CMK (cell line): ENCODE measurements at places on chromosomes 13 and 19.

GRCh38 chr19:35348911-35349611, 1.4 kb downstream of the FFAR1 start:
- DNase-seq, result no peak

DNA sequence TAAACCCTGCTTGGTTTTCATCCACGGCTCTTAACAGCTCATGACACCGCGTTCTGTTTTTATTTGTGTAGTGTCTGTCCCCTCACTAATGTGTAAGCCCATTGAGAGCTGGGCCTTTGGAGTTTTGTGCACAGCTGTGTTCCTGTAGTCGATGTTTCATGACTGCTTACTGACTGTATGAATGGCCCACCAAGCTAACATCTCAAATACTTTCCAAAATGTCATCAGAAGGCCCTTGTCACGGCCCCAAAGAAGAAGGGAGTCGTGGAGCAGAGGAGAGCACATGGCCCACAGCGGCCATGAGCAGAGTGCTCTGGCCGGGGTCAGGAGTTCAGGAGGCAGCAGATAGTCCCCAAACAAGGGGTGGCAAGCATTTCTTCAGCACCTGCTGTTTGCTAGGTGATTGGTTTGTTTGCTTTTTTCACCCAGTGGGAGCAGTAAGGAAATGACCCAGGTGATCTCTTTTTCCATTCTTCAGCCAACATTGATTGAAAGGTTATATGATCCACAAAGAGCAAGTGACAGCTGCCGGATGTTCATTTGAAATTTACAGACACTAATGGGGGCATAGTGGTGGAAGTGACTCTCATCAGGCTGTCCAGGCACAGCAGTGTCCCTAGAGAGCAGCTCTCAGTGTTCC, 315.2 kb downstream of the ATP8A2 start:
- no peak for DNase-seq

DNA sequence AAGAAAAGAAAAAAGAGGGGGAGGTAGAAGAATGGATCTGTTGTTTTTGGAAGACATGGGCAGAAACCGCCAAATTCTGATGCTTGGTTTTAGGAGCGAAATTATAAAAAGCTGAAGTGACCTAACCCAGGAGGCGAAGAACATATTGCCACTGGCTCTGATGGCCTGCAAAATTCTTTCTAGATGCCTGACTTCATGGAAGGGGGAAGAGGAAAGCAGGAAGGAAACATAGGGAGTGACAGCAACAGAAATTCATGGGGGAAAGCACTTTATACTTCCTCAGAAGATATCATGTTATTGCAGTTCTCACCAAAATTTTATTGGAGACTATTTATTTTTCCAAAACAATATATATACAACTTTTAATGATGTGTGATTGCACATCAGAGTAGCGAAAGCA, 213.5 kb downstream of the DLEU7 start:
- no peak for DNase-seq

- DNase-seq, result no peak
Observed at GRCh38 chr19:32543115-32543900, 37.7 kb upstream of the PDCD5 start.

- no peak for DNase-seq
Observed at GRCh38 chr13:100957741-100958140, 283.1 kb upstream of the TMTC4 start.

DNA sequence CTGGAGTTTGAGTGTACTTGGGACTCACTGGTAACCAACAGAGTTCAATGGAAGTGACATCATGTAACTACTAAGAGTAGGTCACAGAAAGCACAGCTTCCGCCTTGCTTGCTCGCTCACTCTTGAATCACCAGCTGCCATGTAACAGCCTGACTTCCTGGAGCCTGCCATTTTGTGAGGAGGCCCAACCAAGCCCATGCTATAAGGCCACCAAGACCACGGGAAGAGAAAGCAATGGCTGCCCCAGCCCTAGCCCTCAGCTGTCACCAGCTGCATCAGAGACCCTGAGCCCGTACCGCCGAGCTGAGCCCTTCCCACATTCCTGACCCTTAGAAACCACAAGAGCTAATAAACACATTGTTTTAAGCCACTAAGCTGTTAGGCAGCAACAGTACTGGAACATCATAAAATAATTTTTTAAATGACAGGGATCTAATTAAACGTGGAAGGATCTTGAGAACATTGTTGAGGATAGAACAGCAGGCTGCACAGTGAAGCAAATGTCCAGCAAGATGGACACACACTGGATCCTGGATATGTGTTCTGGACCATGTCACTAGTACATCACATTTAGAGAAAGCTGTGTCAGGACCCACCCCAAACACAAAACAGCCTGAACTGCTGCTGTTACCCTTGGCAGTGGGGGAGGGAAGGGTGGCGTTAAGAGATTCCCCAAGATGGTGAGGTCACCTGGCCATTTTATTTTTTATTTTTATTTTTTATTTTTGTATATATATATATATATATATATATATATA, 21.7 kb upstream of the LDLR start:
- DNase-seq, result no peak

DNA sequence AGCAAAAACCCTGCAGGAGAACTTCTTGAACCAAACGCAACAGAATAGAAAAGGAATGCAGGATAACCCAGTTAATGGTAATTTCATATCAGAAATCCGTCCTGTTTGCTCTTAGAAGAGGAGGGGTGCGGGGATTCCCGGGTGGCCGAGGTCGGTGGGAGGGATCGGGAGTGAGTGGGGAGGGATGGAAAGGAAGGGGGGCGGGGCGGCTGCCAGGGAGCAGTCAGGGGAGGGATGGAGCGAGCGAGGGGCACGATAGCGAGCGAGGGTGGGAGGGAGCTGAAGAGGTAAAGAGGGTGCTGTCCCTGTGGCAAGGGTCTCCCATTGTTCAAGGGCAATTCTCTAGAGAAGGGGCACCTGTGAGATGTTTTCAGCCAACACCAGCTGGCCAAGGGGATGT, 26.5 kb downstream of the CD177 start:
- DNase-seq, result no peak

- DNase-seq, result no peak
Observed at GRCh38 chr13:99845161-99845874, 126.2 kb downstream of the ZIC5 start.

DNA sequence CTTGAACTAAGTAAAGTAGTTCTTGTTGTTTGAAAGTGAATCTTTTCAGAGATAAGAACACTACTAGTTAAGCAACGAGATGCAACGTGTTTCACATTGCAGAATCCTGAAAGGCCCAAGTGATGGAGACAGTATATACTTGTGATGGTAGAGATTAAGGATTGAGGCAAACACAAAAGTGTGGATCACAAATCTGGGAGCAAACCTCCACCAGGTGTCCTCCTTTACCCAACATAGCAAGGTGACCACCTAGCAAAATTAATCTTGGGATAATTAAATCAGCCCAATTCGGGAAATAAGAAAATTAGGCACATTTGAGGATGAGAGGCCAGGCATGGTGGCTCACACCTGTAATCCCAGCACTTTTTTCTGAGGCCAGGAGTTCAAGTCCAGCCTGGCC, 563.9 kb downstream of the DACH1 start:
- DNase-seq, result no peak

- no peak for DNase-seq
Observed at GRCh38 chr13:35744144-35744543, 267.7 kb upstream of the MAB21L1 start.

- DNase-seq, result no peak
Observed at GRCh38 chr13:66624302-66624701, 605.8 kb downstream of the PCDH9 start.

DNA sequence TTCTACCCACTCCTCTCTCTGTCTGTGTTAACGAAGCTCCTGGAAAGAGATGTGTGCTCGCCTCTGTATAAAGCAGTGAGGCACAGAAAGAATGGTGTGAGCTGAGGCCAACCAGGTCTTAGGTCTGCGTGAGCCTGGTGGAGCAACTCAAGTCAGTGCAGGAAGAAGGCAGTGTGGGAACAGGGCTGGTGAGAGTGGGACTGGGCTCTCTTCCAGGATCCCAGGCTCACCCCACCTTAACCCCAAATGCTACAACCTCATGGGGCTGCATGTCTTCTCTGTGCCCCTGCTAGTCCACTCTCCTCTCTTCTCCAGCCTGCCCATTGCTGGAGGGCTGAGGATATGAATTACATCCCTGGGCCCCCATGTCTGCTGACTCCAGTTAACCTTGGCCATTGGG, 127.4 kb downstream of the DCT start:
- no peak for DNase-seq

DNA sequence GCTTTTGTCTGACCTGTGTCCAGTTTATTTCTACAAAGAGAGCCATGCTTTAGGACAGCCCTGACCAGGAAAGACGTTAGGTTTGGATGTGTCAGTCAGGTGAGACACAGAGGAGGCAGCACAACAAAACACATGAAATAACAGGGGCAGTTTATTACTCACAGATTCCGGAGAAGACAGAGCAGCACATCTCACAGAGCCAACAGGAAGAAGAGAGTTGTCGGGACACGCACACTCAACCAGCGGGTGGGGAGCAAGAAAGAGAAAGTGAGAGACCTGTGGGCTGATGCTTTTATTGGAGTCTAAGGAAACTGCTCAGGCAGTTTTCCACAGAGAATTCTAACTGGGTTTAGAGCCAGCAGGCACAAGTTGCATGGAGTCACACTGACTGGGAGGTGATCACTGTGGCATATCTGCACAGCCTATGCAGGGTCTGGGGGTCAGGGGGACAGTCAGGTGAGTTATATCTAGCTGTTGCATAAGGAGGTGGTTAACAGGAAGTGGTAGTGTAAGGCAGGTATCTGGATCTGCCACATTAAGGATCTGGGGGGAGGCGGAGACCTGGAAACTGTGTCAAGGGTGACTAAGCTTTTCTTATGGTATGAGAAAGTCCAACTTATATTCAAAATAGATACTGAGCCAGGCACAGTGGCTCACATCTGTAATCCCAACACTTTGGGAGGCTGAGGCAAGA, 24.1 kb upstream of the CEACAM20 start:
- peak; percentile 54 for DNase-seq

DNA sequence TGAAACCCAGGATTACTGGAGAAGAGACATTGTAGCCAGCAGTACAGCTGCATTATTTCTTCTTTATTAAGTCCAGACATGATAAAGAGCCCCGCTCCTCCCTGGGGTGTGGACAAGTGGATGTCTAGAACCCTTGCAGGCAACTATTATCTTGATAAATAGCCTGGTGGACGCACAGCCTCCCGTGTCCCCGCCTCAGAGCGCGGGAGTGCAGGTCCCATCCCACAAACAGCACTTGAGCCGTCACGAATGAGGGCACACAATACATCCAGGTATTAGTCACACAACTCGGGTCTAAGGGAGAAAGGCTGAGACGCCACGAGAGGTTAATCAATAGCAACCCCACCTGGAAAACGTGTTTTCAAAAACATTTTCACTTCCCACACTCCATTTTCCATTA, 213.2 kb upstream of the SOX1 start:
- DNase-seq, result no peak

- DNase-seq, result no peak
Observed at GRCh38 chr19:16509141-16510061, 13.2 kb downstream of the C19orf44 start.

- DNase-seq, result no peak
Observed at GRCh38 chr13:37504251-37504650, 94.3 kb downstream of the POSTN start.

- no peak for DNase-seq
Observed at GRCh38 chr13:113917594-113918371, 53.9 kb upstream of the GAS6 start.

DNA sequence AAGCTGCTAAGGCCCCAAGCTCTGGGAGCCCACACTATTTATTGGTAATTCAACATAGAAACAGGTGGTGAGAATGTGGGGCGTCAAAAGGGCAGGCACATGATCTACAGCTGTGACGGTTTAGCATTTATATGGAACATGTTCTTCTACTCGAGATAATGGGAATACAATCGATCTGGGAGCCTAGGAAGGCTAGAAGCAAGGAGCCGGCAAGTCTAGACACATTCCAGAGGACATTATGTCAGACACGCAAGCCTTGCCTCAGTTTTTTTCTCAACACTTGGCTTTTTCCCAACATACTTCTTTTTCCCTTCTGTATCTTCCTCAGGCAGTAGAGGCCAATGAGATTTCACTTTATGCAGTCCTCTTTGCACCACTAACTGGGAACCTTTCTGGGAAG, 315.7 kb upstream of the SLITRK5 start:
- DNase-seq, result no peak

DNA sequence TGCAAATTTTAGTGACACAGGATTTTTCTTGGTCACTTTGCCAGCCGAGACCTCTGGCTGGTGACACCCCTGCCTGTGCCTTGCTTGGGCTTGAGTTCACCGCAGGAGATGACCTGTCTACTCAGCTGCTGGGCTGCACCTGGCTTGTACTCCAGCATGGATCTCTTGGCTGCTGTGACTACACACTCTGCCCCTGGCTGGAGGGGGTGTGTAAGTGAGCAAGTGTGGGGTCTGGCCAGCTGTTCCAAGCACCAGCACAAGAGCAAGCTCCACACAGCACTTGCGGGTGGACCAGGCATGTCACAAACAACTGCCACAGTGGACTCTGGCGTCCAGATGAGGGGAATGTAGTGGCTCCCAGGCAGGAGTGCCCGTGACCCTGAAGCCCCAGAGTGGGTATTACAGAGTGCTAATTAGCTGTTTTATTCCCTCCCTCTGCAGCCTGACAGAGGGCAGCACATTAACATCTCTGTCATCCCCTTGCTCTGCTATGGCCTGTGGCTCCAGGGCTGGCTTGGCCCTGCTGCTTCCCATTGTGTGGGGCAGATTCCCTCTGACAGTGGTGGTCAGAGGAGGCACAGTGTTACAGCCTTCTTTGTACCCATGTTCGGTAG, 1387.2 kb downstream of the OLFM4 start:
- no peak for DNase-seq

- no peak for DNase-seq
Observed at GRCh38 chr19:3844596-3844995, 24.2 kb downstream of the ZFR2 start.

- no peak for DNase-seq
Observed at GRCh38 chr19:46487802-46488445, 7.7 kb downstream of the PNMA8B start.

- no peak for DNase-seq
Observed at GRCh38 chr13:95636853-95637252, 7.7 kb downstream of the DZIP1 start.

GRCh38 chr13:112428704-112429103, 52.5 kb downstream of the SPACA7 start:
- DNase-seq, result no peak

DNA sequence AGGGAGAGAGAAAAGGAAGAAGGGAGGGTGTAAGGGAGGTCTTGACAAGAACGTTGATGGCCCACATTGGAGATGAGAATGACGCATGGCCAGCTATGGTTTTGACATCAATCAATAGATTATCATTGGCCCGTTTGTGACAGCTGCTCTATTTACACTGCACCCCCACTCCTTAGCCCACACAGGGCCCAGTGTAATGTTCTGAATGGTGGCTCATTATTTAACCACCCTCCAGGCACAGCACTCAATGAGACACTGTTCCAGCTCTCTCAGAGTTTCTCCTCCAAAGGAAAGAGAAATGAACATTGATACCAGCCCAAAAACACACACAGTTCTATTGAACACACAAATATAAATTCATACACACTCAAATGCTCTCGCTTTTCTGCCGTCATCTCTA, 173.0 kb upstream of the IPO5 start:
- no peak for DNase-seq
